GM12864 (cell line): ENCODE measurements at places on chromosomes 5 and 9.

DNA sequence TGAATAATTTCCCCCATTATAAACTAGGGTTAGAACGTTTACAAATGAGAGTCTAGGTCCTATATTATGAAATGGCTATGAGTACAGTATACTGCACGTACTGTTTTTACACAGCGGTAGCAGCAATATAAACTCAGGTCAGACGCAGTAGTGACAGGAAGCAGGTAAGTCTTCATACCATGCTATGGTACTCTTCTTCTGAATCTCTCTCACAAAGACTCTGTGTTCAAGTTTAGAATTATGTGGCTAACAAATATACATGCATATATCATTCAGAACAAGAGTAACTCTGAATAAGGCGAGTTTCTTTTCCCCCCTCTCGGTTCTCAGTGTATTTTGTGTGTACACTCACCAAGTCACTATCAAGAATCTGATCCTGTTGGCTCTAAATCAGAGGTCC is 114.9 kb upstream of the KLF9 start:
- DNase-seq: no peak

DNA sequence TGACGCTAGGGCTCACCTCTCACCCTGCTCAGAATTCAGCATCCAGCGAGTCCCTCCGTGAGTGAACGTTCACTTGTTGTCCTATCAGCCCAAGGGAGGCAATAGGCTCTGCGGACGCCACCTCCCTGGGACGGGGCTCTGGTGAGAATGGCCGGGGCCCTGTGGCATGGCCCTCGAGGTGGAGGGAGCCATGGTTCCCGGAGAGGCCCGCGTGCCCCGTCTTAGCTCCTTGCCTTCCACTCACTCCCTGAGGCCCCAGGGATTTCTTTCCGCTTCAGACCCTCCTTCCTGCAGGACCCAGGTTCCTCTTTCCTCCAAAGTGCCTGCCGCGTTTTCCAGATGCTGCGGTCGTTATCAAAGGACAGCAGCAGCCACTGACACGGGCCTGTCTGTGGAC is 21.5 kb downstream of the EXOC3 start:
- no peak for DNase-seq

DNA sequence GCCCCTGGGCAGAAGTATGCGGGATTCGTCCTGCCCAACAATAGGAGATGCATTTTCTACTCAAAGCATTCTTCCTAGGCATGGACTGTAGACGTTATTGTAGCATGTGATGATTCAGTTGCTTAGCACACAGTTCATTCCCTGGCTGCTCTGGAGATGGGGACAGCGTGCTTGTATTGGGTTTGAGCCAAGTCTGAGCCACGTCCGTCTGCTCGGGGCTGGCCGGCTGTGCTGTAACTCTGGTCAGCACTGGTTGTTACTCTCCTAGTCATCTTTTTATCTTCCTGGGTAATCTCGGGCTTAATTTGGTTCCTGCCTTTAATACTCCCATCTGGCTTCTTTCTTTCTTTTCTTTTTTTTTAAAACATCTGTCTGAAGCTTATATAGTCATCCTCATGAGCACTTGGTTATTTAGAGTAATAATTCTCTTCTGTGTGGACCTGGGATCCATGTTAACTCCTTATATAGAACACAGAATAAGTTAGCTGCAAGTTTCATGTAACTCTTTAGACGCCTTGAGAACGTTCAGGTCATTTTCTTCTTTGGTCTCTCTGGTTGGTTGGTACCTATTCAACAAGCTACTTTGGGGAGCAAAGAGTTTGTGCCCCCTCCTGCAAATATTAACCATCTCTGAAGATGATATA is 118.8 kb upstream of the RPS23 start:
- no peak for DNase-seq

- DNase-seq: no peak
Observed at GRCh38 chr5:37121465-37121864, 127.7 kb downstream of the CPLANE1 start.

DNA sequence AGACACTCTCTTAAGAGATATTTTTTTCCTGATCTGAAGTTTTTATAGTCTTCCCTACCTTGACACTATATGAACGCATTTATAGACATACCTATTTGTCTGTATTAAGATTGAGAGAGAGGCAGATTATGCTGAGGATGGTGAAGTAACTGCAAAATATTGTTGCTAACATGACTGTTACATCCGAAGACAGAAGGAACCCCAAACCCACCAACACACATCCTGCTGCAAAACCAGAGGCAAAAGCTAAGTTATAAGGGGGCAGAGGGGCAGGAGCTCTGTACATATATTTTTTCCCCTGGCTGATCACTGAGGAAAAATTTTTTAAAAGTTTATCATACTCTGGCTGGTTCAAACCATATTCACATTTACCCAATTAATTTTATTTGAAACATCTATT is 279.0 kb downstream of the MLLT3 start:
- no peak for DNase-seq

DNA sequence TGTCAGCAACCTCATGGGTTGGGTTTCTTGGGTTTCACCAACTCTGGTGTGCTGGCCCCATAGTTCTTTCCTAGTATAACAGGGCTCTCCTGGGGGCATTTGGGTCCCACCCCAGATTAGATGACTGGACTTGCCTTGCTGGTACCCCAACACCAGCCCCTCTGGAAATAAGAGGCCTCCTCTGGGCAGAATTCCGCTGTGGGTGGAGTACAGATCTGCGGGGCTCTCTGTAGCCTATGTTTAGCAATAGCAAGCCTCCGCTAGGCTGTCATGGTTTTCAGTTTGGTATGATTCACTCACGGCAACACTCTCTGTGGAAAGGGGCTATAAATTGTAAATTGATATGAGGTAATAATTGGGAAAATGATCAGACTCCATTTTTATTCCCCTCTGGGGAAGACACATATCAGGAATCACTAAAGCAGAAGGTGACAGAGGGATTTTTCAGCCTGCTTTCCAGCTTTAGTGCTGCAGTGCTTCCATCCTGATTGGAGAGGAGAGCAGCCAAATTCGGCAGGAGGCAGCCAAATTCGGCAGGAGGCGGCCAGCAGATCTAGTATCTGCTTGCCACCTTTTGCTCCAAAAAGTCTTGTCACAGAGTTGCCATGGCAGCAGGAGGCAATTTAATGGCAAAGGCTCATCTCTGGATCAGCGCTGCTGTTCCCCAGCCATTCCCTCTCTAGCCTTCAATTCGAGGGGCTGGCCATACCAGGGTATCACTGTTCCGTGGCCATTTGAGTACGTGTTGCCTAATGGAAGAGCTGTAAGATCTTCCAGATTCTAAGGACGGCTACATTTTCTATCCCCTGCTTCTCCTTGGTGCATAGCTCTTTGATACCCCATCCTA is 84.6 kb downstream of the SLC44A1 start:
- no peak for DNase-seq

- DNase-seq: no peak
Observed at GRCh38 chr5:169201597-169201996, 99.3 kb downstream of the SLIT3 start.

DNA sequence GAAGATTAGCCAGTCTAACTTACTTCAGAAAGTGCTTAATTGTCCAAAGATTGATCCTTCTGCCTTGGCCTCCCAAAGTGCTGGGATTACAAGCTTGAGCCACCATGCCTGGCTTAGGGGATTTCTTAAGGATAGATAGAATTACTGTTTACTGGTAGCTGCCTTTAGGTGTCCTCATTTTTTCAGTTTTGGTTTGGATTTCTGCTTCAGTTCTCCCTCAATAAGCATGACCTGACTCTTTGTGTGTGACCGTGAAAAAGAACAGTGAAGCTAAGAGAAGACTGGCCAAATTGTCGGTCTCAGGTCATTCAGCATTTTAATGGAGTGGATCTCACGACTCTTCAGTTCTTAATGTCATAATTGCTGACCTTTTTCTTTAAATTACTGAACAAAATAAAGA is 22.9 kb upstream of the CMYA5 start:
- no peak for DNase-seq

DNA sequence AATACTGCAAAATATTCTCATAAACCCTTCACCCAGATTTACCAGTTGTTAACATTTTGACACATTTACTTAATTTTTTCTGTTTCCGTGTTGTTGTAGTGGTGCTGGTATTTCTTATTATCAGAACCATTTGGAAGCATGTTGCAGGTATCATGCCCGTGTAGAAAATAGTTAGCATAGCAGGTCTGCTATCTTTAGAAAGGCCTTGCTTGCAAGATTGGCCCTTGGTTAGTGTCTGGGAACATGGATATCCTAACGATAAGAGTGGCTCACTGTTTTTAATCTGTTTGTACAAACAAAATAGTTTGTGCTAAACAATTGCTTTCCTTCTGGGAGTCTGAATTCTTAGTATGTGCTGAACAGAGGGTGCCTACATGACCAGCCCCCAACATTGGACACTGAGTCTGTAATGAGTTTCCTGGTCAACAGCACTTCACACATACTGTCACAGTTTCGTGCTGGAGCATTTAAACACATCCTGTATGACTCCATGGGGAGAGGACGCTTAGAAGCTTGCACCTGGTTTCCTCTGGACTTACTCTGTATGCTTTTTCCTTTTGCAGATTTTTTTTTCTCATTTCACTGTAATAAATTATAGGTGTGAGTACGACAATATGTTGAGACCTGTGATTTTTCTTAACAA is 66.9 kb downstream of the MAN2A1 start:
- no peak for DNase-seq

GRCh38 chr9:137012694-137013570 is 15.1 kb downstream of the ABCA2 start:
- DNase-seq: no peak

DNA sequence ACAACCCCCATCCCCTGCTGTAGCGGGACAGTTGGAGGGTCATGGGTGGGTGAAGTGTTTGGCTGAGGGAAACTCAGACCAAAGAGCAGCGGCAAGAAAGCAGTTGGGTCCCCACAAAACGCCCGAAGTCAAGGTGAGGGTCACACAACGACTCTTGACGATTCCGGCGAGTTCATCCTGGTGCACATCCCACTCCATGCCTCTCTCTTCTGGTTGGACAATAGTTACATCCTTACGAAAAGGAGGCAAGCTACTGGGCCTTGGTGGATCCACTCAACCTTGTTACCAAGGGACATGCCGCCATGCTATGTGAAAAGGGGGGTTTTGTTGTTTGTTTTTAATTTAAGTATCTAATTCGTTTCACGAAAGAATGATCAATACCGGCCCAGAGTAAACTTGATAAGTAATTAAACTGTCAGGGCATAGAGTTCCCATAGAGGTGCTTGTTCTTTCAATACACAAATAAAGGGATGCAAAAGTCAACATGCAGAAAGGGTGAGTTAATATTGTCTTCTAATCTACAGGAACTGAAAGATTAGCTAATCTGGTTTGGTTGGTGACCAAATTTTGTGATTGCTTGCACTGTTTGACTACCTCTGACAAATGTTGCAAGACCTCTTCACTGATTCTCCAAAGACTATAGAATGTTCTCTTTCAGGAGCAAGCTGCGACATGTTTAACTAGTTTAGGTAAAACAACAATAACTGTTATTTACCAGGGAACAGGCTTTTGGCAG is 732 bp upstream of the SMIM15 start:
- no peak for DNase-seq

DNA sequence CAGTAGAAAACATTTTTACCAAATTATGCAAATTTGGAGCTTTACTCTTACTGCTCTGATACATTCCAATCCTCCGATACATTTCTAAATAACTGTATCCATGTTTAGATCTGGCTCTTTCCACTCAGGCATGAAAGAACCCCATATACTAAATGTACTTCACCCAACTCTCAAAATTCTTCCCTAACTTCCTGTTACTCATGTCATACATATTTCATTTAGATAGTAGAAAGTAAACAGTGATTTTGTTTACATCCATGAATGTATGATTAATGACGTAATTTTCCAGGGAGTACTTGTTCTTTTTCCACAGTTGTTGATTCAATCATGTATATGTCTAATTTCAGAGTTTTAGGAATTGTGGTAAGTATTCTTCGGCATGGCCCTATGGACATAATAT is 1426.5 kb upstream of the C9orf72 start:
- no peak for DNase-seq

DNA sequence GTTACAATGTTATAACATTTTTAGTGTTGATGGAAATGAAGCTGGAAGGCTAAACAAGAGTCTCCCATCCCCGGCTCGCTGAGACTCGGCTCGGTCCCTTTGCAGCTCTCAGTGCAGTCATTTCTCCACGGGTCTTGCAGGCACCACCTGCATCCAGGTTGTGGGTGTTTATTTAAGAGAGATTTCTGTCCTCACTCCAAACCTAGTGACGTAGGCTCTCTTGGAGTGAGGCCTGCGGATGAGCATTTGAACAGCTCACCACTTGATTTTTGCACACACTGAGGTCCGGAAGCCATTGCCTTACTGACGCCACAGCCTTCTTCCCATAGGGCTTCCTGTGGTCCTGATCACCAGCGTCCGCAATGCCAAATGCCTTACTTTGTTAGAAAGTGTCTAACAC is 197.7 kb upstream of the OTULINL start:
- DNase-seq: no peak

GRCh38 chr5:15776346-15776745 is 276.4 kb downstream of the FBXL7 start:
- no peak for DNase-seq

DNA sequence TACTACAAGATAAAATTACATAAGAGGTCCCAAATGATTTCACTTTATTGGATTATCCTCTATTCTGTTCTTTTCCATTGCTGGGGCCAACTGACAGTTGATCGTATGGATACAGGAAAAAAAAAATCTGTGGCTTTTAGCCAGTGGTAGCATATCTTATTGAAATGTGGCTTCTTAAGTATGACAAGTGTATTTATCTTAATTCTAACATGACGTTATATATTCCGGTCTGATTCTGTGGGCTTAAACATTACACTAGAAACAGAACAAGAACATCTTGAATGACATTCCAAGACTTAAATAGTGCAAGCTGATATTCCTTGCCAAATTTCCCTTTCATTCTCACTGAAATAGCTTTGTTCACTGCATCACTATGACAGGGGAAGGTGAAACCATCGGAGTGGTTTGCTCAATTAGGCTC is 117.9 kb downstream of the INSYN2B start:
- DNase-seq: no peak

- no peak for DNase-seq
Observed at GRCh38 chr5:39934830-39935229, 510.1 kb upstream of the DAB2 start.

DNA sequence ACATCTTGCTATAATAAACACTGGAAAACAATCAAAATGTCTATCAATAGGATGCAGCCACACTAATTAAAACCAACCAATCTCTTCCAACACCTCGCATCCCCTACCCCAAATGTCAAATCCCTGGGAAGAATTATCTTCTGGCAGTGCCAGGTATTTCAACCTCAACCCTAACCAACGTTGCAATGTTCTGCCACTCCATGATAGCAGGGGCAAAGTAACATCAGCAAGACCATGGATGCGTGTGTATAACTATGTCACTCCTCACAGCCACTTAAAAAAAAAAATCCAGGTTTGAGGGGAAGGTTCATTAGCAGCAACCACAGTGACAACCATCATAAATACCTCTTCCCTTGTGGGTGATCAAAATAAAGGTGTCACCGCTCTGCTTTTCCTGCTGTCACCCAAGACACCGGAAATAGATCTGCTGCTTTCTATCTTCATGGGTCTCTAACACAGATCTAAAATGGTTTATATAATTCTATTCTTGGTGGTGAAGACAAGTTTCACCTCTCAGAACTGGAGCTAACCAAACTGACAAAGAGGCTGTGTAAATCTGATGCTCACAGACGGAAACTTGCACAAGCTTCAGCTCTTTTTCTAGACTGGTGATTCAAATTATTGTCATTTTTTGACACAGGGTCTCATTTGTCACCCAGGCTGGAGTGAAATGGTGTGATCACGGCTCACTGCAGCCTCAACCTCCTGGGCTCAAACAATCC is 9.9 kb downstream of the HSPA9 start:
- no peak for DNase-seq

GRCh38 chr9:91035825-91036208 is 234.2 kb downstream of the SYK start:
- no peak for DNase-seq

- DNase-seq: no peak
Observed at GRCh38 chr5:64629841-64630240, 60.5 kb upstream of the SHISAL2B start.
